ENCODE measurements at places on chromosomes 1 and 21.

GRCh38 chr1:28070725-28071593 lies 17.5 kb downstream of the EYA3 start:
- no peak for DNase-seq

GRCh38 chr1:168170564-168171508 lies 7.9 kb upstream of the TIPRL start:
- DNase-seq, result no peak

DNA sequence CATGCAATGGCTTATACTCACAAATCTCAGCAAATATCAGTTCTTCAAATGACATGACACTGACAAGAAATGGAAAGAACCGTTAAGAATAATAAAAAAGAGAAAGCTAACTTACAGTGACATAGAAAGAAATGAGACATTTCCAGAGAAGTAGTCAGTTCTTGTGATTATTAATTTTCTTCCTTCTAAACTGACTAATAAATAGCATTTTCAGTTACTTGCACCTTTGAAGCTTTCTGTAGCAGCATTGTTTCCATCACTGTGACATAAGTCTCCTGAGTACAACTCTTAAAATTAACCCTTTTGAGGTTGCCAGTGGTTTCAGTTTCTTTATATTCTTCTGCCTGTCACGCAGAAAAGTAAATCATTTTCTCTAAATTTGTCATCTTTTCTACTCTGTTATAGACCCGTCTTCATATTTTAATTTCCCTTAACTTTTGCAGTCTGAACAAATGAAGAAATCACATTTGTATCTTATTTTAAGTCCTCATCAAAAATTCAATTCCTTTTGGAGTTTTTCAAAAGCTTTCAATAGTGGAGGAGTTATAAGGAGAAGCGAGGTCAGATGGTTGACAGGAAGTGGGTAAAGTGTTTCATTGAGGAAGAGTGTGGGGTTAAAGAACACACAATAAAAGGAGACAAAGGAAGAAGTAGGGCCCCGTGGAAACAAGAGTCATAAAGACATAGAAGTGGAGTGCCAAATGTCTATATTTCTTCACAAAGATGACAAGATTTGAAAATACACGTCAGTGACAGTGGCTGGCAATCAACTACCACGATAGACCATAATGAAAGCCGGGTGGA lies 57.9 kb upstream of the S1PR1 start:
- DNase-seq, result no peak

- peak; percentile 18 for DNase-seq
Measured at GRCh38 chr1:40774266-40774998, 9.2 kb upstream of the KCNQ4 start.

DNA sequence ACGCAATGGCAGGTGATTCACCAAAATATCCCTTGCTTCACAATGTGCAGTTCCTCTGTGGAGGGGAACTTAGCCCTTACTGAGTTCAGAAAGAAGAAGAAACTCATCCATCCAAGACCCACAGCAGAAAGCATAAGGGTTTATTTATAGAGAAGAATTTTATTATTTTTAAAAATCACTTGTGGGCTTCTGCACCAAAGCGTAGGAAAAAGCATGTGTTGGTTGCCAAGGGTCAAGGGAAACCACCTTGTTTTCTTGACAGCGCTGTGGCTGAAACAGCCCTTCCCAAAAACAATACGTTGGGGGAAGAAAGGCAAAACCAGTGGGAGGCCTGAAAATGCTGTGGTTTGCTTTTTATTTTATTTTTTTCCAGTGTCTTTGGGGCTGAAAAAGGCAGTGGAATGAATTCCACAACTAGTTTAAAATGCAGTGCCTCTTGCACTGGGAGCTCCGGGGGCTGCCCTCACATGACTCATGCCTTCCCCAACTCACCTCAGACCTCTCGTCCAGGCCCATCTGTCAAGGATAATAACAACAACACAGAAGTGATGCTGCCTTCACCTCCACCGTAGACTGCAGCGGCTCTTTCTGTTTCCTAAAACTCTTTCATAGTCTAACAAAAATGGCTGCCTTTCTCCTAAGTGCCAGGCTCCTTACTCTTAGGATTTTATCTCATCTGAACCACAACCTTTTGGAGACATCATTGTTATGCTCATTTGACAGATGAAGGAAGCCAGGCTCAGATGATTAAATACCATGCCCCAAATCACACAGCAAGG lies 224.2 kb upstream of the JUN start:
- DNase-seq, result peak; percentile 22

- DNase-seq, result no peak
Measured at GRCh38 chr1:101136271-101136670, 100.5 kb upstream of the S1PR1 start.

DNA sequence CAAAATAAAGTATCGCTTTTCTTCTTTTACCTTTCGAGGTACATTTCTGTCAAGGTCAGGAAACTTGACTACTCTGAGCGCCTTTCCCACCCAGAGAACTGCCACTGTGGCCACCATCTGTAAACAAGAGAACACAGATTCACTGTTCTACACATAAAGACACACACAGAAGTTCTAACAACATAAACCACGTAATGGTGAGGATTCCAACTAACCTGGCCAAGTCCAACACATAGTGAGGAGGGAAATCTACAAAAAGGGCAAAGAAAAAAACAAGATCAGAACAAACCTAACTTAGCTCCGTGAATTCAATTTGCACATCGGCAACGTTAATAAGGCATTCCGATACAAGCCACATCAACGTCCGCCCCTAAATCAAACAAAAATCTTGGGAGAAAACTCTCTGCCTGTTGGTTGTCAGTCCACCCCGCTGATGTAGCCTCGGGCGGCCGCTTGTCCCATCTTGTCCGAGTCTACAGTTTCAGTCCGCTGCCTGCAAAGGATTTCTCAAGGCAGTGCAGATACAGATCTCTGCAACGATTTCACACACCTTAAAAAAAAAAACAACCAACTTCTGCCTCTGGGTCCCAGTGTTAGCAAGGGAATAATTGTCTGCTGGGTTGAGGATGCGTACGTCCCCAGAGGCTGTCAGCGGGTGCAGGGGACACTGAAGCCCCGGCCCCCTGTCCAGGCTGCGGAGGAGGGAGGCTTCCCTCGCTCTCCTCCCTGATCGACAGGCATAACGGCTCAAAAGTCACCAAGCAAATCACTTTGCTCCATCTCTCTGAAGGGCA lies 1.0 kb downstream of the SLC35D1 start:
- DNase-seq, result peak; percentile 28

DNA sequence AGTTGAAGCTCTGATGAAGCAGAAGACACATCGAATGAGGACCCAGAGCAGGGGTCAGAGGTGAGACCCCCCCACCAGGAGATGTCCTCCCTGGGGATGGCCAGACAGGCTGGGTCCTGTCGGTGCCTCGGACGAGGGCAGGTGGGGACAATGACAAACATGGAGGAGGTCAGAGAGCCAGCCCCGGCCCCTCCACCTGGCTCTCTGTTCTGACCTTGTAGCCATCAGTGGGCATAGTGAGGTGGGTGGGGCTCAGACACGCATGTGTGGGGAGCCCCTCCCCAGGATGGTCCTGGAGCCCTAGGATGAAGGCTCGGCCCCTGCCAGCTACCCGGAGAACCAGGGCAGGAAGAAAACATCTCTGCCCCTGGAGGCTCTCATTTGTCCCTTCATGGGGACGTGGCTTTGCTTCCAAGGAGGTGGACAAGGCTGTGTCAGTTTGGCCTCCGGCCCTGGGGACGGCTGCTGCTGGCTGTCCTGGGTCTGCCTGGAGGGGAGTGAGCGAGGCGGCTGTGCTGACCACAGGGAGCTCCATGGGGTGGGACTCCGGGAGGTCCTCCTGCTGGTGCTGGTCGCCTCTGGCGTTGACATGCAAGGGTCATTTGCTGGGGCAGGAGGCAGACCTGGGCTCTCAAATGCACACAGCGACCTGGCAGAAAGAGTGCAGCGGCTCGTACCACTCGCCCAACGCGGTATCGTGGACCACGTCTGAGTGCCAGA lies 2.6 kb downstream of the KRTAP10-6 start:
- no peak for DNase-seq

DNA sequence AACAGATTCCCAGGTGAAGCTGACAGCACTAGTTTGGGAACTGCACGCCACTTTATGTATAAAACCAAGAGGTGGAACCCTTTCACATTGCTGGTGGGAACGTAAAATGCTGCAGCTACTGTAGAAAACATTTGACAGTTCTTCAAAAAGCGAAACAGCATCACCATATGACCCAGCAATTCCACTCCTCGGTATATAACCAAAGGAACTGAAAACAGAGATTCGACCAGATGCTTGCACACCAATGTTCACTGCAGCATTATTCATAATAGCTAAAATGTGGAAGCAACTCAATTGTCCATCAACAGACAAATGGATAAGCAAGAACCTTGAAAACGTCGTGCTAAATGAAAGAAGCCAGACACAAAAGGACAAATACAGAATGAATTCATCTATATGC lies 17.5 kb downstream of the RSPH1 start:
- no peak for DNase-seq

DNA sequence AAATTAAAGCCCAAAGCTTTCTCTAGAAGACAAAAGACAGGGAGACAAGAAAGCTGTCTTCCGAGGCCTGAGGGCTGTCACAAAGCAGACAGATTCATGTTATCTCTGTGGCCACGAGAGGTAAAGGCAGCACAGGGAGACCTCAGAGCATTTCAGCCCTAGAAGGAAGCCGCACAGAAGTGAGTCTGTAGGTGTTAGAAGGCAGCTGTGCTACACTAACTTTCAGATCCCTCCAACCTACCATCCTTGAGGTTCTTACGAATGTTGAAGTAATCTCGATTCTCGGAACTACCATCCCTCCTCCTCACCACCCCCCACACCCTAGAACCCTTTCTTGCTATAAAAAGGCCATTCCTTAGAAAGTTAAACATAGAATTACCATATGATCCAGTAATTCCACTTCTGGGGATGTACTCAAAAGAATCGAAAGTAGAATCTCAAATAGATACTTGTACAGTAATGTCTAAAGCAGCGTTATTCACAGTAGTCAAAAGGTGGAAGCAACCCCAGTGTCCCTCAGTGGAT lies 21.5 kb upstream of the LYST start:
- no peak for DNase-seq

- DNase-seq, result no peak
Measured at GRCh38 chr1:59070610-59071009, 226.3 kb upstream of the FGGY start.

DNA sequence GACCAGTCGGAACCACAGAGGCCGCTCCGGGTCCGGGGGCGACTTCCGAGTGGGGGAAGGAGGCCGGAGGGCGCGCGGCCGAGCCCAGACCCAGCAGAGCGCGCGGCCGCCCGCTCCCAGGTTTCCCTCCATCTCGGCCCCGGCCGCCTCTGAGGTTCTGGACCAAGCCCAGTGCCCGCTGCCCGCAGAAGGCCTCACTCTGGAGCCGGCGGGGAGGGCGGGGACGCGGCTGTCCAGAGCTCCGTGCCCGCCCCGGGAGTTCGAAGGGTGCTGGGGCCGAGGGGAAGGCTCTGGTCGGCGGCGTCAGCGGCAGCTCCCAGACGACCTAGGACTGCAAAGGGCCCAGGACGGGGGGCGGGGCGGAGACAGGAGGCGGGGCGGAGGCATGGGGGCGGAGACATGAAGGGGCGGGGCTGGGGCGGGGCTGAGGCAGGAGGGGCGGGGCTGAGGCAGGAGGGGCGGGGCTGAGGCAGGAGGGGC lies 48.0 kb upstream of the SLC19A1 start:
- peak; percentile 60 for DNase-seq

Measured in fibroblast of skin of right quadriceps (primary cell).